ENCODE measurements at places on chromosomes 4 and X.

- DNase-seq: no peak
These were observed 370.3 kb upstream of the NOCT start for GRCh38 chr4:138645289-138645688.

GRCh38 chr4:53514509-53514908 is 76.8 kb downstream of the LNX1 start:
- no peak for DNase-seq

DNA sequence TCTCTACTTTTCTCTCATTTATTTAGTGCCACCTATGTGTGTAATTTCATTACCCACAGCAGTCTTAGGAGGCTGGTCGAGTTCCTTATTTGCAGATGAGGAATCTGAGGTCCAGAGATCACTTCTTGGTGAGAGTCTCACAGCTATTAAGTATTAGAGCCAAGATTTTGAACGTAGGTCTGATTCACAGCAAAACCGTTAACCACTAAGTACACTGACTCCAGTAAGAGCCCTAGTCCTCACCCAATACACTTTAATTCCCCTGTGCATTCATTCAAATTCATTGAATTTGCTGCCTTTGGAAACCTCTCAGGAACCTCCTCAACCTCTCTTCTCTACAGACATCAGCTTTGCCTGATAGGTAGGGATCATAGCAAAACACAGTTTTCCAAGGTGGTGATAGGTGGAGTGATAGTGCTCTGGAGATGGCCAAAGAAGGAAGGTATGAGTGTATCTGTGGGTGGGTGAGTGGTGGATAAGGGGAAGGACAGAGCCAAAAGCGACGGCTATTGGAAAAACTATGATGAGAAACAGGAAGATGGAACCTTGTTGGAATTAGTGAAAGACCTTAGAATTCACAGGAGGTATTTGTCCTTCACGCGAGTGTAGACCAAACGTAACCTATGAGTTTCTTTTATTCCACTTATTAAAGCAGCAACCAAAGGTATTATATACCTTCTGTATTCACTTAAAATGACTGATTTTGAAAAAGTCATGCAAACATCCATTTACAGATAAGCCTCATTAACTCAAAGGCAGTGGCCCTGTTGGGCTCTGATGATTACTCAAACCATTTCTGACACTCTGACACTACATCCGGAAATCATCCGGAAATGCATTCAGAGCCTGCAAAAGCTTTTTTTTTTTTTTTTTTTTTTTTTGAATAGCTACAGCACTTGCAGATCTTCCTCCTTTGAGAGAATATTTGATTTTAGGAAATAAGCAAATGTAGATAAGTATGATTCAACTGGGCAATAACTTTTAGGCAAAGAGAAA is 6.3 kb downstream of the FMR1 start:
- peak; percentile 25 for DNase-seq

DNA sequence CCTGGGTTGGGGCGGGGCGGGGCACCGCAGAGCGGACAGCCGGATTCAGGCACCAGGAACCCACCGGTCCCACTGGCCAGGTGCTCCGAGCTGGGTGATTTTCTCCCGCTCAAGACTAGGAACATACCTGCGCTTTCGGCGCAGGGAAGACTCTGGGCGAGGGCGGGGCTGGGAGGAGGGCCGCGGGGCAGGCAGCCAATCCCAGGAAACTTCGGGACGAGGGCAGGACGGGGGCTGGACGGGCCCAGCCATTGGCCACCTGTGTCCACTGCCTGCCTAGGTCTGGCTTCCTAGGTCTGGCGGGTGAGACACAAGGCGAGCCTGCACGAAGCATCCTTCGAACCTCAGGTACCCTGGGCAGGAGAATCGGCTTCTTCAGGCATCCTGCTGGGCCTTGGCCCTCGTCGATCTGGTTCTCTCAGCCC is 274 bp upstream of the ERVMER34-1 start:
- DNase-seq: peak; percentile 83

DNA sequence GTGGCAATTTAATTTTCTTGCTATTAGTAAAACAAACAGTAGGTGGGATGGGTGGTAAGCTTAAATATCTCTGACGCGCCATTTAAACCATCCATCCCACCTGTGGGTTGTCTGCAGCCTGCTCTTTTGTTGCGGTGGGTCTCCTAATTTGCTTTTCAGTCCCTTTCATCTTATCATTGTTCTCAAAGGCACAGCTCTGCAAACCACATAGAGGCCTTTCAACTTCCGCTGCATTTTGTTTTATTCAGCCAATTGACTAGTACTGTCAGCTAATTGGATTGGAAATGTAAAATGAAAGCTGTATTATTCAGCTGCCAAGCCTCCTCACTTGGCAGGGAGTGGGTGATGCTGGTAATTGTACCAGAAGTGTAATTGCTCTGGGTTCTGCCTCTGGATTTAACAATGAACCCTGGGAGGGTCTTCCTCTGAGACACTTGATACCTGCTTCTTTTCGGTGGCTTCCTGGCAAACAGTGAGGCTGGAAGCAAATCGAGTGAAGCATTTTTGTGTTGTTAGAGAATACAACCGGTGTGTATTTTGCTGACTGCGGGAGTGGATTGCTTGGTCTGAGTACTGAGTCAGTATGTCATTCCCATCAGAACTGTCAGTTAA is 165.6 kb downstream of the FRAS1 start:
- peak; percentile 27 for DNase-seq

- no peak for DNase-seq
These were observed 468.0 kb upstream of the KLHL4 start for GRCh38 chrX:87049567-87049966.
